Erythroblast (primary cell): ENCODE measurements at places on chromosomes 2 and 18.
A peak's percentile ranks its signal among the peaks of the same experiment; 100 is the strongest.

GRCh38 chr2:184554736-184555135 lies 43.6 kb upstream of the ZNF804A start:
- no peak for DNase-seq

DNA sequence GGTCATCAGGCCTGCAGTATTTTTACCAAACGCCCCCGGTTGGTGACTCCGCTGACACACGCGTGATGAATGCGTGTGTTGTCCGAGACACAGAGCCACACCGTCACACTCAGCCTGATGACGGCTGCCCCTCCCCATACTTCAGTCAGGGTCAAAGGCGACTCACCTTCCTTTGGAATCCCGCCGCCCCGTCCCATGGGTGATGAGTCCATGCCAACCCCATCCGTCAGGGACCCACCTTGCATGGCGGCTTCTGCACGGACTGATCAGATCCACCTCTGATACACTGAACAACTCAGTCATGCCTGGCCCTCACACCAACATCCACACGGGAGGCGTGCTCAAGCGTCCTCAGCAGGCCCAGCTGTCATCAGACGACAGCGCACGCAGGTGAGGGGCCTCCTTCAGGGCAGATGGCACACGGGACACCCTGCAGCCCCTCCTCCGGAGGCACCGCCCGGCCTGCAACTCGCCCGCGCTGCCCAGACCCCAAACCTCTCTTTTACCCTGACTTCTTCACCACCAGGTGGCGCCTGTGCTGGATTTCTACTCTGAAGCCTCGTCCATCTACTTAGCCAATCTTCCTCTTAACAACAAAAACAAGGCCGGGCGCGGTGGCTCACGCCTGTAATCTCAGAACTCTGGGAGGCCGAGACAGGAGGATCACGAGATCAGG lies 89.2 kb downstream of the ZNF516 start:
- peak; percentile 60 for DNase-seq

GRCh38 chr18:57755473-57756067 lies 47.5 kb downstream of the ATP8B1 start:
- DNase-seq, result no peak

- no peak for DNase-seq
Observed at GRCh38 chr18:27004056-27004829, 138.7 kb upstream of the AQP4 start.

DNA sequence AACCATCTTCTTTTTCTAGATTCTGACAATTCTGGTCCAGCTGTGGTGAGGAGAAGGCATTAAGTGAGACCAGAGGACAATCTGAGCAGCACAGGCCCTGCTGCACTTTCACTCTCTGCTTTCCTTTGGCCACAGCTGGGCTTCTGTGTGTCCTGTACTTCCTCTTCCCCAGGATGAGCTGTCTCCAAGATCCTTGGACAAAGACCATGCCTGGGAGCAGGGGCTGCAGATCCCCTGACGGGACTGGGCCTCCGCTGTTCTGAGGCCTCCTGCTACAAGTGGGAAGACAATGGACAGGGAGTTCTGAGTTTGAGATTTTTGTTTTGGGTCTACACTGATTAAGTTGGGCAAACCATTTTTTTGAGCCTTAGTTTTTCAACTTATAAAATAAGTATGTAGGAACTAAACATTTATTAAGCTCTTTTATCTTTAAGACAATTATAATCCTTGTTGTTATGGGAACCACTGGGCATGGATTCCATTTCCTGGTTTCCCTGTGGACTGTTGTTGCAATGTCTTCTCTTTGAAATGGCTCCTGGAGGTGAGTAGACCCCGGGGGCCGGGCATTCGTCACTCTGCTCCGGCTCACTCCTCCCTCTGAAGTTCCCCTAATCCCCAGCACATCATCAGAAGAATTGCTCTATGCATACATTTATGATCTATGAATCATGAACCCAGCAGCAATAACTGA lies 266.6 kb downstream of the ACTR3 start:
- no peak for DNase-seq

GRCh38 chr2:137185378-137186078 lies 420.2 kb downstream of the THSD7B start:
- no peak for DNase-seq

- DNase-seq, result no peak
Observed at GRCh38 chr18:77088963-77089722, 43.4 kb downstream of the MBP start.

- no peak for DNase-seq
Observed at GRCh38 chr2:102284611-102285010, 26.8 kb upstream of the IL1RL1 start.

DNA sequence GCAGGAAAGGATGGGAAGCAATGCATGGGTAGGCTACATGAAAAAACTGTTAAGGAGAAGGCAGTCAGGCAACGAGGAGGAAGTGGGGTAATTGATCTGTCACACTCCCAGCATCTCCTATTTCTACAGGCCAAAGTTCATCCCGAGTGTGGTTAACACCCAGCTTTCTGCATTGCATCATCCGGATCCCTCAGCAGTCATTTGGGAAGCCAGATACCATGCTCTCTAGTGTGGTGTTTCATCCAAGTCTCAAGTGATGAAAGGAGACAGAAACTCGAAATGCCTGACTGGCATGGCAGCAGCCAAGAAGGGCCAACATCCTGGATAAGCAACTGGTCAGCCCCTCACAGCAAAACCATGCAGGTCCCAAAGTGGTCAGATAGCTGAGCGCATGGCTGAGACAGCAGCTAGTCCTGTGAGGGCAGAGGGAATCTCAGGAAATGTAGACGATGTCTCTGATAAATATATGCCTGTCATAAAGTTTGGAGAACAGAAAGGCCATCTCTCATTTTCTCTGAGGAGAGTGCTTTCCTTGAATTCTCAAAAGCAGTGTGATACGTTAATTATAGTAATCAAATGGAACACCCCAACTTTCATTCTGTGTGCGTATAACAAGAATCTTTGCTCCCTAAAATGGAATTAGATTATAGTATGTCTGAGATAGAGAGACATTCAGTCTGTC lies 24.8 kb upstream of the HNRNPA3 start:
- peak; percentile 28 for DNase-seq

- no peak for DNase-seq
Observed at GRCh38 chr2:58769864-58770234, 528.7 kb upstream of the FANCL start.

DNA sequence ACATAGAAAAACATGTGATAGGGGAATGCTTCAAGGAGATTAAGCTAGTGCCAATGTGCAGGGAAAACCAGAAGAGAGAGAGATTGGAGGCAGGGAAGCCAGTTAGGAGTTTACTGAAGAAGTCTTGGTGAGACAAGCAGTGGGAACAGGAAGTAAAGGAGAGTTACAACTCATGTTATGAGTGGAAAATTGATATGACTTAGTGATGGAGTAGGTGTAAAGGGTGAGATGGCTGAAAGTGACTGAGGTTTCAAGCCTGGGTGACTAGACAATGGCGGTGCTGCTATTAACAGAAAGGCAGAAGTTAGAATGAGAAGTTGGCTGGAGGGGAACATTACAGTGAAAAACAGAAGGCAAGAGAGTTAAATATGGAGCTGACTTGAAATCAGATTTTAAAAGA lies 16.5 kb downstream of the DOK1 start:
- DNase-seq, result no peak

GRCh38 chr18:35096677-35097011 lies 55.4 kb downstream of the MAPRE2 start:
- no peak for DNase-seq

- DNase-seq, result peak; percentile 68
Observed at GRCh38 chr2:209977386-209978239, 24.8 kb upstream of the RPE start.

- no peak for DNase-seq
Observed at GRCh38 chr18:59159986-59160385, 20.3 kb downstream of the SEC11C start.

DNA sequence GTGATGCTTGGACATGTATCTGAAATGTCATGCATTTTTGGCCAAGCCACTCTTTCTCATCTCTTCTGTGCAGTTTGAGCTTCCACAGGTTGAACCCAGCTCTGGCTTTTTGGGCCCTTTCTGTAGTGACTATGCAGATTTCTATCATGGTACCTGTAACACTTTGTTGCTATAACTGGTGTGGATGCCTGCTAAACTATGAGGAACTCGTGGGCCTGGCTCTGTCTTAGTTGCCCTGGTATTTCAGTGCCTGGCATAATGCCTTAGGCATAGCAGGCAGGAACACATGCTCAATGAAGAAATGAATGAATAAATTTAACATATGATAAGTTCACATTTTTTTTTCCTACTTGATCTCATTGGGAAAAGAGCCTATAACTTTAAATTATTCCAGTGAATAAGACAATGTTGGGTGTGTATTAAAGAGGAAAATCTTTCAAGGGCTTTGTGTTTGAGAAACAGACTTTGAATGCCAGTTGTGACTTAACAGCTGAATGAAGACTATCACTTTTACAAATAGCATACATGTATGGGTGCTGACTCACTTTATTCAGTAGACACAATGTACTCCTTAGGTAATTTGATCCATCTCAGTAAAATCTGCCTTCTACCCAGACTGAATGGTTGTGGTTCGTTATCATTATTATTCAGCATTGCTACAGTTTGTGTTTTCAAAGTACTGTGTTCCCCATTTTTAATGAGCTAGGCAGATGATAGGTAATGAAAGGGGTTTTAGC lies 86.4 kb upstream of the MAP4K3 start:
- DNase-seq, result no peak

DNA sequence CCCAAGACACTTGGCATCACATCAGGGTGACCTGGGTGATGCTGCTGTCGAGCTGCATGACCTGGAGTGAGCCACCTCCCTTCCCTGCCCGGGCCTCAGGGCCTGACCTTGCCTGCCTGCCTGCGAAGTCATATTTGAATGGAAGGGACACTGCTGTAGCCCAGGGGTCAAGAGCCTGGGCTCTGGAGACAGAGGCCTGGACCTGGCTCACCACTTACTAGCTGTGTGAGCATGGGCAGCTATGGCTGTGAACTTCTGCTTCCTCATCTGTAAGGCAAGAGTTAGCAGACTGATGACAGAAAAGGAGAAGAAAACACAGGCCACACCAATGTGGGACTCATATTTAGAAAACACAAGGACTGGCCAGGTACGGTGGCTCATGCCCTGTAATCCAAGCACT lies 118.7 kb downstream of the ZFP36L2 start:
- no peak for DNase-seq

GRCh38 chr2:69184224-69184623 lies 171.2 kb downstream of the ANTXR1 start:
- DNase-seq, result no peak

- DNase-seq, result no peak
Observed at GRCh38 chr2:12131975-12132374, 385.5 kb downstream of the LPIN1 start.

DNA sequence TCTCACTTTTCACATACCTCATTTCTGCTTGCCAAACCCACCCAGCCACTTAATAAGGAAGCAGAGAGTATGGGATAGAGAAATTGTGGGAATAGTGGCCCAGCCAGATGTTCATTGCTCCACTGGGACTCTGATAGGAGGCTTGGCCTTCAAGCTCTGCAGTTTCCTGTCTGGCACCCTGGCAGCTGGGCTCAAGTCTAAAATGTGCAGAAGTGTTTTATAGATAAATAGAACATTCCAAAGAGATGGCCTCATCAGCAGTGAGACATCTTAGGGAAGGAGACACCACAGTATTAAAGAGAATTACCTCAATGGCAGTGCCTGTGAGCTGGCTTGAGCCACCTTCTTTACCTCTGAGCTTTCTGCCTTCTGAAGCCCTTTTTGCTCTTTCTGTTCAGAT lies 24.7 kb downstream of the COPS7B start:
- no peak for DNase-seq

DNA sequence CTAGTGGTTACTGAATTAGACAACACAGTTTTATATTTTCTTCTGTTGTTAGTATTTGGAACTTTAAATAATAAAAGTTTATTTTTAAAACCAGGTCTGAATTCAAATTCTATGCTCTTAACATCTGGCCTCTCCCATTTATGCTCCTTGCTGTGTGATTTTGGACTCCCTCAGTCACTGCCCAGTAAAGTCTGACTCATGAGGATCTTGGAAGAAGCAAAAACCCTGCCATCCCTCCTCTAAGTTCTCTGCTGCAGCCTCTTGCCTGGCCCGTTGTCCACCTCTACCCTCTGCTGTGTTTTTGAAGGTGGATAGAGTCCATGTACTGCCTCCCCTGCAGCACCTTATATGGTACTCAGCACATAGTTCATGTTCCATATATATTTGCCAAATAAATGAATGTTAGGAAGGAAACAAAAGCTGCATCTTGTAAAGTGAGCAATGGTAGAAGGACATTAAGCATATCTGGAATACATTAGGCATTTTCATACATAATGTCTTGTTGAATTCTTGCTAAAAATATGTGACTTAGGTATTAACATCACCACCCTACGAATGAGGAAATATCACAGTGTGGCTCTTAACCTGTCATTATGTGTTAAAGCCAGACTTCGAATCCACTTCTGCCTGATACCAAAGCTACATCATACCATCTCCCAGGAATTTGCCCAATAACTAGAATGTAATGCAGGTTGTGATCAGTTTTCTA lies 62.1 kb downstream of the THNSL2 start:
- DNase-seq, result no peak

GRCh38 chr18:44802508-44802907 lies 121.8 kb downstream of the SETBP1 start:
- no peak for DNase-seq

DNA sequence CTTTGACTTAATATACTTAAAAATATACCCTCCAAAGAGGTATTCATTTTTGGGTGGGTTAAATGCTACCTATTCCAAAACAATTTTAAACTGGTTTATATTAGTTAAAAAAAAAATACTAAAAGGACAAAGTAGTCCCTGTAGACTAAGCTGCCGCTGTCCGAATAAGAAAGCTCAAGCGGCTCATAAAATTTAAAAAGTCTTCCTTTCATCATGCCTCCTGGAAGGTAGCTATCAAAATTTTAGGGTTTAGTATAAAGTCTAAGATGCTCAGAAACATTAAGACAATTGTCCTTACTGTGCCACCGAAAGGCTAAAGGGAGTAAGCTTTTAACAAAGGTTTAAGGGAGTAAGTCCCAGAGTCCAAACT lies 440 bp upstream of the UGGT1 start:
- no peak for DNase-seq

GRCh38 chr2:217206016-217206725 lies 346.3 kb upstream of the TNP1 start:
- no peak for DNase-seq

- no peak for DNase-seq
Observed at GRCh38 chr2:34705551-34706247, 1106.6 kb upstream of the FAM98A start.

DNA sequence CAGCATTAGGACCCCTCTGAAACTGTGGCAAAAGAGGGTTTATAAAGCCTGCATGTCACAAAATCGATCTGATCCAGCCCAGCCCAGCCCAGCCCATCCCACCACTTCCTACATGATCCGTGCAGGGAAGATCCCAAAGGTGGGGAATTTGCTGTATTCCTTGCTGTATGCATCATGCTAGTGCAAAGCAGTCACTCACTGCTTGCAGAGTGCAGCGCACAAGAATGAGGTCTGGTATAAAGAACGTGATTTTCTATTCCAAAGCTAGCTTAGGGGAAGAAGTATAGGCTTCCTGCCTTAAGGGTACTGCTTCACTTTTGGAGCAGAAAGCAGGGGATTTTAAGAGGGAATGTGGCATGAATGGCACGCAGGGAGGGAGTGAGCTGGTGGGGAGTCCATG lies 18.9 kb upstream of the SERPINB11 start:
- DNase-seq, result no peak
